Epithelial cell of proximal tubule (primary cell): ENCODE measurements at places on chromosomes 12 and 14. TPM values are rescaled to one million over a fixed set of nuclear protein-coding genes. Genes with fewer than 3 reads are reported as not detected.

The PNN gene
- 30.4 and 43.4 TPM in 2 replicates for total RNA-seq

The MDGA2 gene
- total RNA-seq, result 0.07 and 0.23 TPM in 2 replicates

The GARIN6 gene
- not detected in 2 replicates for total RNA-seq

The ACOT2 gene
- 9.2 and 22.9 TPM in 2 replicates for total RNA-seq
